Fibroblast of lung (primary cell): ENCODE measurements at places on chromosomes 12 and 14.

DNA sequence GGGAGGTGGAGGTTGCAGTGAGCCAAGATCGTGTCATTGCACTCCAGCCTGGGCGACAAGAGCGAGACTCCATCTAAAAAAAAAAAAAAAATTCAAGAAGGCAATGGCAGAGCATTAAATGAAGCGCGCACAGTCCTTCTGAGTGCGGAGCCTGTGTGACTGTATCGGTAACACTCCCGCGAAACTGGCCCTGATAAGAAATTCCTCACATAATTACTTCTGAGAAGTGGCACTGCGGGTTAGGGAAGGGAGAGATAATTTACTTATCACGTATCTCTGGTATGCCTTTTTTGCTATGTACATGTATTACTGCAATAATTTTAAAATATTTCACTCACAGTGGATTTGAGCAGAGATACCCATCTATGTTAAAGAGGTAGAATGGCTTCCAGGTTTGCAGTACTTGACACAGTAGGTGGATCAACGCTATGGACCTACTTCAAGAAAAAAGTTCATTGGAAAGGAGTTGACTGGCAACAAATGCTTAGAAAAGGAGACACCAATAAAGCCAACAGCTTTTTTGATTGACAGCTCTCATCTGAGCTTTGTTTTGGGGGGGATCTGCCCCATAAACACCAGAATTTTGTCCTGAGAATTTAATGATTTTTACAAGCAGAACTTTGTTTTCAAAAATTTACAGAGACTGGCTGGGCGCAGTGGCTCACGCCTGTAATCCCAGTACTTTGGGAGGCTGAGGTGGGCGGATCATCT is 29.2 kb upstream of the SPTLC2 start:
- DNase-seq, result no peak

DNA sequence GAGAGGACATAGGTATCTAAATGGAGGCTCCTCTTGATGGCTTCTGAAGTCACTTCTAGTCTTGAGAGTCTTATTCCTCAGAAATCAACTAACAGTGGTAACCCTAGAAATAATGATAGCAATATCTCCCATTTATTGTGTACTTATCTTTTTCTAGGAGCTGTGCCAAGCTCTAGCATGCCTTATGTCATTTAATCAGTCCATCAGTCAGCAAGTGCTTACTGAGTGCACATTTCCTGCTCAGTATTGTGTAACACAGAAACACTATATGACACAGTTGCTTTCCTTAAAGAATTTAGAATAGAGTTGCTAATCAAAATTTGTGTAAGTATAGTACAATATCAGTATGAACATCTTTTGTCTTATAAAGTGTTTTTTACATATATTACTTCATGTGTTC is 36.6 kb downstream of the KRT76 start:
- no peak for DNase-seq

GRCh38 chr12:88922816-88923215 is 342.5 kb upstream of the KITLG start:
- DNase-seq, result peak; percentile 40

DNA sequence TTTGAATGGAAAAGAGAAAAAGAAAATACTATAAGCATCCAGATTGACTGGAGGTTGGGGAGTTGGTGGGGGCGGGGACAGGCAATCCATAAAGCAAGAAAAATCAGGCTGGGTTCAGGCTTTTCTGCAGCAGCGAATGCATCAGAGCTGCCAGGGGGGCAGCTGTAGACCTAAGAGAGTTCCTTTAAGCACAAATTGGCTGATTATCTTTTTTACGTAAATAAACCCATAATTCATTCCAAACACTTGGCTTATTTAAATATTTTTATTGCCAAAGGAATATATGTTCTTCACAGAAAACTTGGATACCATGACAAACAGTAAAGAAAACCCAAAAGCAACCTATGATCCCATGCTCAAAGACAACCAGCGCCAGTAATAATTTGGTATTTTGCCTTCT is 10.2 kb downstream of the BDKRB2 start:
- no peak for DNase-seq

DNA sequence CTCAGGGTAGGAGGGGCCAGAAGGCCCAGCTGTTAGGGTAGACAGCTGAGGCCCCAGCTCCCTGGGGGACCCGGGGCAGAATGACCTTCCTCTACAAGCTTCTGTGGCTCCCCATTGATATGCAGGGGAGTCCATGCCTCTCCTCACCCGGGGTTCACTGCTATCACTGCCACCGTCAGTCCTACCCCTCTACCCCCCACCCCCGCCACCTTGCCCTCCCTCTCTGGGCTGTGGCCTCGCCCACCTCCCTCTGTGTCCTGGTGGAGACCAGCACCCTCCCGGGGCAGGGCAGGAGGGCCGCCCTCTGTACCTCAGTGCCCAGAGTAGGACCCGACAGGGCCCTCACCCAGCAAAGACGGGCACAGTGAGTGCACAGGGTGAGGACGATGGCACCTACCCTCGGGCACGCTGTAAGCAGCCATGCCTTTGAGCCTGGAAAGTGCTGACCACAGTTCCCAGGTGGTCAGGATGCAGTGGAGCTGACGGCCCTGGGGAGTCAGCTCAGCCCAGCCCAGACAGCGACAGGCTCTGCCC is 88.4 kb upstream of the SFSWAP start:
- no peak for DNase-seq
